ENCODE measurements at places on chromosomes 5 and 9.
A peak's percentile ranks its signal among the peaks of the same experiment; 100 is the strongest.

- DNase-seq: peak; percentile 85
These were observed 369.3 kb downstream of the BNC2 start for GRCh38 chr9:16501141-16501540.

DNA sequence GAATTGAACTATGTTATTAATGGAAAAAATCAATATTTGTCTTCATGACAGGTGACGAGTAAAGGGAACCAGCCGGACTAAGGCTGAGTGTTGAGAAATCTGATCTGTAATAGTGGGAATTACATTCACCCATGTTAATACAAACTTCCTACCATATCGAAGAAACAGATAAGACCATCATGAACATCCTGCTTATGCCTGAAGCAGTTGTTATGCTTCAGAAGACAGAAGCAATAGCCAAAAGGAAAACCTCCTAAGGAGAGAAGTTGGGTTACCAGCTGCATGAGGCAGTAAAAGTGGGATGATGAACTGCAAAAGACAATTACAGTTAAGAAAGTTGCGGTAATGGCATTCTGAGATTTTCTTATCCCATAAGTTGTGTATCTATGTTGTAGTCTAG, 281.5 kb downstream of the GABRB2 start:
- DNase-seq: no peak

DNA sequence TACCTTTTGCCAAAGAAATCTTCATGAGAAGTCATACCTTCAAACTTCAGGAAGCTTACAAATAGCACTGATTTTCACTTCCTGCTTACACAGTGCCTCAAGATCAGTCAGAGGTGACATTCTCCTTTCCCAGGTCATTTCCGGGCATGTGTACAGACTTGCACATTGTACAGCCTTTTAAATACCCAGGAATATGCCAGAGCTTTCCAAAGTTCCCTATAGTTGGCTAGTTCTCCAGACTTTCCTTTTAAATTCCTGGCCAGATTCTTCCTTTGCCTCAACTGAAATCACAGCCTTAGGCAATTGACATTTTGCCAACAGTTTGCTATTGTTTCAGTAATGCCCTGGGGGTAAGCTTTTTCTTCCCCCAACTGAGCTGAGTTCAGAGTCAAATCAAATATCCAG, 47.2 kb downstream of the RFX3 start:
- no peak for DNase-seq

- DNase-seq: peak; percentile 80
These were observed 258.4 kb upstream of the TAS2R1 start for GRCh38 chr5:9888501-9888901.

DNA sequence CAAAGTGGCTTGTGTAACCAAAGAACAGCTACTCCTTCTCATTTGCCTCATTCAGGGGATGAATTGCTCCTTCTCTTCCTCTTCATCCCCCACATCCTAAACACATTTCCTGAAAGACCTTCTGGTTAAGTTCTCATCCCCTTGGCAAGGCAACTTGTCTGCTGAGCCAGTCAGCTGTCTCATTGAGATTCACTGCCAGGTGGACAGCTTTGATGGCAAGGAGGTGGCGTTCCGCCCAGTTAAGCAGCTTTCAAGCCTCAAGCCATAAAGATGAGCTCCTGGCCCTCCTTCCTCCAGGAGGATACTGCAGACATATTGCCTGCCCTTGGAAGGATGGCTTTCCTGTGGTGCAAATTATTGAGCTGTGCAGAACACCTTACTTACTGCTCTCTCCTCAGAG, 448.6 kb upstream of the MPDZ start:
- DNase-seq: no peak

- DNase-seq: peak; percentile 42
These were observed 89.9 kb downstream of the SIL1 start for GRCh38 chr5:139108063-139108824.

DNA sequence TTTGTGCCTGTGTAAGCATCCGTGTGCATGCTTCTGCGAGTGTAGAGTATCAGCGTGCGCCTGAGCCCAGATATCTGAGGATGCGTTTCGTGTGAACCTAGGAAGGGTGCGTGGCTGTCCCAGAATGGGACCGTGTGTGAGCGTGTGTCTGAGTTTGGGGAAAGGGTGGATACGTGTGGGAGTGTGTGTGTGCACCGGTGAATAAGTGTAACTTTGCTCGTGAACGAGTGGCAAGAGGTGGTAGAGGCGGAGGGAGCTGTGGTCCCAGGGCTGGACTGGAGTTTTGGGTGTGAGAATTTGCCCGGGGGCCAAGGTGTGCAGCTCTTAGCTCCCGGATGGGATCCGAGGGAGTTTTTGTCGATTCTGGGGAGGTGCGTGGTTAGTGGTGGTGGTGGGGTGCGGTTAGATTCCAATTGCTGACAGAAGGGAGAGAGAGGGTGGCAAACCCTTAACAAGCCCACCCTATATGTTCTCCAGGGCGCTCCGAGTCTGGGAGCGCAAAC, 686 bp upstream of the COL27A1 start:
- DNase-seq: no peak

DNA sequence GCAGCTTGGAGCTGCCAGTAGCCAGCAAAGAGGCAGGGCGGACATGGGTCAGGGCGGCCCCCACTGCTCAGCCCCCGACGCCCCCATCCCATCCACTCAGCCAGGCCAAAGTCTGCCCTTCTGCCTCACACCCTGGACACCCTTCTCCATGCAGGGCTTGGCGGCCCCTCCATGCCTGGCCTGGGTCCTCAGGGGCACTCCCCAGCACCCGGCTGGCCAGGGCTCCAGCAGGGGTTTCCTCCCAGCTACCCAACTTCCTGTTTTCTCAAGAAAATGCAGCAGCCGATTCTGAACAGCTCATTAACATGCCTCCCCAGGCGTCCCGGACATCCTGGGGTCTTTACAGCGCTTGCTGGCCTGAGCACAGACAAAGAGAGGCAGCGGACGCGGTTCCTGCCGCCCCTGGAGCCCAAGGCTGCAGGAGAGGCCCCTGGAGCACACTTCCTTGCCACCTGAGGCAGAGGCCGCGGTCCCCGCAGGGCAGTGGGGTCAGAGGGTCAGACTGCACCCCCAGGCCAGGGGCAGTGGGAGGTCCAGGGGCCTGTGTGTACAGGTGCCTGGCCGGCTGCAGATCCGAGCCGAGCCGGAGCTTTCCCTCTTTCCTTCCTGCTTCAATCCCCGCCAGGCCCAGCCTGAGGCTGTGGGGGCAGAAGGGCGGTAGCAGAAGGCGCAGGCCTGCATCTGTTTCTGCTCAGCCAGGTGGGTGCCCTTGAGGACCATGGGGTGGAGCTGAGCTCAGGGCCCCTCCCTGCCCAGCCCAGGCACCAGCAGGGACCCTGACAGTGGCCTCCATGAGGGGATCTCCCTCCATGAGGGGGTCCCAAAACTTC, 18.7 kb upstream of the NRARP start:
- DNase-seq: no peak

- peak; percentile 66 for DNase-seq
These were observed 158.7 kb downstream of the ARRDC3 start for GRCh38 chr5:91224456-91224855.
